ENCODE measurements at places on chromosomes 3 and 15. TPM values are rescaled to one million over a fixed set of nuclear protein-coding genes. Genes with fewer than 3 reads are reported as not detected.

The SOX14 gene
- polyA plus RNA-seq = 0.10 TPM

The IGDCC3 gene
- polyA plus RNA-seq = under 0.01 TPM

The MBD4 gene
- 13.4 TPM for polyA plus RNA-seq

The TIGIT gene
- polyA plus RNA-seq = 0.39 TPM

Data from esophagus (tissue), 2 donors.